Fibroblast of skin of right biceps (primary cell): ENCODE measurements at places on chromosomes 5 and 9.

DNA sequence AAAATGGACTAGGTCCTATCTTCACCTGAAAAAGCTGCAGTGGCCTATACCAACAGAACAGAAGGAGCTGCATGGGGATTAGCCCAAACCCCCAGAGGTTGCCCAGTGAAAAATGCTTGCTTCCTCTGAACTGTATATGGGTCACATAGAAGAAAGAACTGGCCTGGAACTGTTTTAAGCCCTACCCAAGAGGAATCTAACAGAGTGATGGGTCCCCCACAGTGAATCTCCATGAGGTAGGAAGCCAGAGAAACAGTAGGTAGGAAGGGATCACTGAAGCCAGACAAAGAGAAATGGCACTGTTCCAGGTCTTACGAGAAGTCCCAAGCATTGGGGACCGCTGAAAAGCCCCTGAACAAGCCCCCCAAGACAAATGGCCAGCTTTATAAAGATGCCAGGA is 28.8 kb upstream of the TRIM32 start:
- DNase-seq: no peak

GRCh38 chr5:110651507-110651906 is 75.0 kb downstream of the TMEM232 start:
- peak; percentile 72 for DNase-seq

GRCh38 chr5:152844713-152845112 is 439.6 kb upstream of the NMUR2 start:
- no peak for DNase-seq

GRCh38 chr5:180487556-180487955 is 6.6 kb upstream of the CNOT6 start:
- no peak for DNase-seq

DNA sequence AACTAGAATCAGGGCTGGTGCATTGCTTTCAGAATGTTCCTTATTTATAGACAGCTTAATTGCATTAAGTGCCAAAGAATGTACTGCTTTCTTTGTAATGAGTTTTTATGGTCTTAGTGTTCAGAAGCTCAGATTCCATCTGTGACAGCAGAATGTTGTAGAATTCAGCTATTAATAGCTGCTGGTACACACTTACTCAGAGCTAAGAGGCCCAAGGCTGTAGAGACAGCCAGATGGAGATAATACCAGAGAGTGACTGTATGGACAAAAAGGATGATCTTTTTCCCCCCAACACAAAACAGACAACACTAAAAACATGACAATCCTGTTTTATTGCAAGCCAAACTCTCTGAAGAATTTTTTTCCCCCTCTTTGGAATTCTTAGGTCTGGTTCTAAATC is 50.2 kb downstream of the PPP2R2B start:
- no peak for DNase-seq

- peak; percentile 14 for DNase-seq
These were observed 291.2 kb downstream of the IRX1 start for GRCh38 chr5:3886524-3887451.

DNA sequence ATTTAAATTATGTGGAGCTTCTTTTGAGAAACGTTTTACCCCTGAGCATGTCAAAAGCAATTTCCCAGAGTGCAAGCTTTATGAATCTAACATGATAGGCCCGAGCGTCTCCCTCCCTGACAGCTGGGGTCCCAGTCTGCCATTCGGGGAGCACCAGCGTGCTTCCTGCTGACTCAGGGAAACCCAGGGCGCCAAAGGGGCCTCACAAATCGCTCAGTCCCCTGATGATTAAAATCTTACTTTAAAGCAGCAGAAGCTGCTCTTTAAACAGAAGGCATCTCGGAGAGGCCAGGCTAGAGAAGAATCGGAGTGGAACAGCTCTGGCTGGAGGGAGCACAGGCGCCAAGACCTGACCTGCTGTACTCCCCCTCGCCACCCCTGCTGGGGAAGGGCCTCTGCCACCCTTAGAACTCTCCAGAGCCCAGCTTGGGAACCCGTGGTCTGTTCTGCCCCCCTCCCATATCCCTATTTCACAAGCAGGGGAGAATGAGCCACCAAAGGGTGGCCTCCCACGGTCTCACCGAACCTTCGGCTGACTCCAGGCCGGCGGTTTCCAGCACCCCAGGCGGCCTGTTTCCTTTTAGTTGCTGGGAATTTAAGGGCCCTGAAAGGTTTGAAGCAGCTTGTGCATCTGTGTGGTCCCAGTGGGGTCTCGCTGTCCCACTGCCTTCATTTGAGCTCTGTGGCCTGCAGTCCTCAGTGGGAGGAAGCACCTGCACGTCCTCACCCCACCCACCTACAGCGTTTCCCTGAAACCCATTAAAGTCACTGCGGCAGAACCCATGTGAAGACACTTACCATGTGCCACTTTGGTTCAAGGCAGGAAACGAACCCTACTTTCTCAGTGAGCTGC is 147.6 kb downstream of the COL23A1 start:
- no peak for DNase-seq

- DNase-seq: peak; percentile 3
These were observed 374.0 kb downstream of the ZNF608 start for GRCh38 chr5:124372457-124372856.
